ENCODE measurements at places on chromosomes 12 and 14. TPM values are rescaled to one million over a fixed set of nuclear protein-coding genes. Genes with fewer than 3 reads are reported as not detected.

DNA sequence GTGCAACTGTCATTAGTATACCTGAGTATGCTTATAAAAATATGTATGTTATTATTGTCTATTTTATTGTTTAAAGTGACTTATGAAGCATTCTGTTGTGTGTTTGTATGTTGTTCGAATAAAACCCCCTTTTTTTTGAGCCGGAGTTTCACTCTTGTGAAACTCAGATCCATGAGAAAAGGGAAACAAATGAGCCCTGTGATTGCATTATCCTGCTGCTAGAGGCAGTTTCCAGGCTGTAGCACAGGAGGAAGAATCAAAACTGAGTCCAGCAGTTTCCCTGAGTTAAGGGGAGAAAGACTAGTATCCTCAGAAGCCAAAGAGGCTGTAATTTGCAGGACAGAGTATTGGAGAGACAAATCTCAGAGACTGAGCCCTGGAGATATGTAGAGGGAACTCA lies 12.5 kb downstream of the SGPP1 start:
- DNase-seq = no peak

DNA sequence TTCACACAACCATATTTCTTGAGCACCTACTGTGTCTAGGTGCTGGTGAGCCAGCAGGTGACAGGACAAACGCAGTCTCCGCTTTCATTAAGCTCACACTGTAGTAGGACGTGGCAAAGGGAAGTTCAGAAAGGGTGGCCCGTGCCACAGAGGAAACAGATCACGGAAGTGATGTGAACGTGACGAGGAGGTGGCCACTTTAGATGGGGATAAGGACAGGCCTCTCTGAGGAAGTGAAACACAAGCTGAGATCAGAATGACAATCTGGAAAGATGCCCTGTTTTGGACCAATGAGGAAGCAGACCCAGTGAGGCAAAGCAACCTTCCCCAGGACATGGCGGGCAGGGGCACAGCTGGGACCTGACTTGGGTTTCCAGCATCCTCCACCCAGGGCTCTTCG lies 127.4 kb upstream of the PRMT8 start:
- DNase-seq = no peak

GRCh38 chr14:63200035-63200740 lies 4.1 kb upstream of the RHOJ start:
- no peak for DNase-seq

DNA sequence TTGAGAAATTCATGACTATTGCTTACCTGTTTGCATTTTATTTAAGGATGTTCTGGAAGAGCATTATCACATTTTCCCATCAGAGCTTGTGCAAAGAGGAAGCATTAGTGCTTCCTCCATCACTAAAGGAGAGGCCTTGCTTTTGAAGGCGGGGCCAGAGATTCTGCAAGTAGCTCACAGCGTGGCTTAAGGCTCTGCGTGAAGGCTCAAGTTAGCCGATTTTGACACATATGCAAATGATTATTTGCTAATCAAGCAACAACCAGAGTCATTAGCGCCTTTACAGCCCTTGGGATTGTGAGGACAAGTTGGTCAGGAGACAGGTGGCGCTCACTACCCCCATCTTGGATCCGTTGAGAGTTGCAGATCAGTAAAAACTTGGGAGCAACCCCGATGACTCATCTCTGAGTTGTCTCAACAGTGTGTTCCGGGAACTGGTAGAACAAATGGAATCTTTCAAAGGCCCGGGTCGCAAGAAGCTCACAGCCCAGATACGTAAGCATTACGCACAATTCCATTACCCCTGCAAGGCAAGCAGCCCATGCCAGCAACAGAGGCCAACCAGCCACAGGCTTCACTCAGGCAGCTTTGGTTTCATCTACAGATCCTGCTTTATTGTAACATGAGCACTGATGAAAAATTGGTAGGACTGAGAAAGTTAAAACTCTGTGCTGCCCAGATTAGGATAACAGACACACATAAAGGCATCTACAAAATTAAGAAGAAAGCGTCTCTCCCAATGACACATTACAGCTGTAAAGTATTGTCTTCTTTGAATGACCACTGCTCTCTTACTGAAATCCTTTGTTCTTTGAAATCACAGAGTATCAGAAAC lies 34.9 kb upstream of the SPTSSA start:
- peak; percentile 62 for DNase-seq

GRCh38 chr12:68028647-68029046 lies 39.4 kb downstream of the IFNG-AS1 start:
- DNase-seq = no peak

GRCh38 chr12:13788626-13789025 lies 192.8 kb downstream of the GRIN2B start:
- DNase-seq = peak; percentile 2

DNA sequence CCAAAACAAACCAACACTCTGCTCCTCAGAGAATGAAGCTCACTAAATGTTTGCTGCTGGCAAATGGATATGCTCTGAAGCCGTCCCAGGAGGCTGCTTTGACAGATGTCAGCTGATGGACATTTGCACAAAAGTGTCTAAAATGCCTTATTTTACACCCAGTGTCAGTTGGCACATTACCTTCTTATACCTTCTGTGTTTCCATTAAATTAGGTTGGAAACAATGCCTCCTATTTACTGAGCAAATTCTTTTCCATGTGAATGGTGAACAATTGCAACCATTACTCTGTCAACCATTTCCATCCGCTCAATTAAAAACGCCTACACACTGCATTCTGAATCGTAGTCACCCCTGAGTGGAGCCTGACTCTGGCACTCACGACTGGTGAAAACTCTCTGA lies 1679.9 kb upstream of the FLRT2 start:
- DNase-seq = no peak

GRCh38 chr12:2806700-2807099 lies 5.8 kb upstream of the ITFG2 start:
- no peak for DNase-seq

DNA sequence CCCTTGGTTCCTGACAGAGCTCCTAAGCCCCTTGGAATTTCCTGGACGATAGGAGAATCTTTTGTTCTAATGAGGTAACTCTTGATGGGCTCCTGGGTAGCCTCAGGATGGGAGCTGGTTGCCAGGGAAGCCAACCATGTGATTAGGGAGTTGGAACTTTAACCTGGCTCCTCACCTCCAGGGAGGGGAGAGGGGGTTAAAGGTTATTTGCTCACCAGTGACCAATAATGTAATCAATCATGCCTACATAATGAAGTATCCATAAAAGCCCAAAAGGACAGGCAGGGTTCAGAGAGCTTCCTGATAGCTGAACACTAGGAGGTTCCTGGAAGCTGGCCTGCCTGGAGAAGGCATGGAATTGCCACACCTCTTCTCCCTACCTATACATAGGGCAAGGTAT lies 6.2 kb upstream of the CNOT2 start:
- no peak for DNase-seq

- no peak for DNase-seq
Measured at GRCh38 chr14:83085725-83086124, 1552.1 kb upstream of the SEL1L start.

The SLC7A7 gene
- 129 TPM for polyA plus RNA-seq

The SPIC gene
- polyA plus RNA-seq = not detected

The CERS5 gene
- polyA plus RNA-seq = 69.5 TPM

The NKX2-1 gene
- polyA plus RNA-seq = not detected

The RTN1 gene
- 2.5 TPM for polyA plus RNA-seq

The RARG gene
- 35.7 TPM for polyA plus RNA-seq

The RERG gene
- 31.1 TPM for polyA plus RNA-seq

The NID2 gene
- polyA plus RNA-seq = 97.7 TPM
